Activated CD4-positive, alpha-beta memory T cell treated with anti-CD3 and anti-CD28 coated beads, Interleukin-2, amount 10 ng/mL, durations not matched to agents 7 days and 5 days (primary cell): ENCODE measurements at places on chromosomes 1 and 21. TPM values are rescaled to one million over a fixed set of nuclear protein-coding genes. Genes with fewer than 3 reads are reported as not detected.

DNA sequence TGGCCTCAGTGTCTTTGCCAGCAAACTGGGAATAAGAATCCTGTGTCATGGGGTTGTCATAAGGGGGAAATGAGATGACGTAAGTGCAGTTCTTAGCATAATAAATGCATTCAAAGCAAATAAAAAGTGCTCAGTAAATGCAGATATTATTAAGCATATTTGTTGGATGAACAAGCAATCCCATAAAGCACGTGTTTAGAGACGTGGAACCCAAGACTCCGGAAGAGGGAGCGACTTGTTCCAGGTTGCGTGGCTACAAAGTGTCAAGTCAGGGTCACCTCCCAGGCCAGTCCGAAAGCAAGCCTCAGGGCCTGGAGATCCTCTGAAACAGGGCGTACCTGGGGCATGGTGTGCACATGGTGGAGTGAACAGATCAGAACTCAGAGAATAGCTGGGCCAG is 58.0 kb upstream of the LAPTM5 start:
- no peak for DNase-seq

GRCh38 chr21:44475266-44475845 is 20.0 kb downstream of the LRRC3 start:
- DNase-seq, result no peak

DNA sequence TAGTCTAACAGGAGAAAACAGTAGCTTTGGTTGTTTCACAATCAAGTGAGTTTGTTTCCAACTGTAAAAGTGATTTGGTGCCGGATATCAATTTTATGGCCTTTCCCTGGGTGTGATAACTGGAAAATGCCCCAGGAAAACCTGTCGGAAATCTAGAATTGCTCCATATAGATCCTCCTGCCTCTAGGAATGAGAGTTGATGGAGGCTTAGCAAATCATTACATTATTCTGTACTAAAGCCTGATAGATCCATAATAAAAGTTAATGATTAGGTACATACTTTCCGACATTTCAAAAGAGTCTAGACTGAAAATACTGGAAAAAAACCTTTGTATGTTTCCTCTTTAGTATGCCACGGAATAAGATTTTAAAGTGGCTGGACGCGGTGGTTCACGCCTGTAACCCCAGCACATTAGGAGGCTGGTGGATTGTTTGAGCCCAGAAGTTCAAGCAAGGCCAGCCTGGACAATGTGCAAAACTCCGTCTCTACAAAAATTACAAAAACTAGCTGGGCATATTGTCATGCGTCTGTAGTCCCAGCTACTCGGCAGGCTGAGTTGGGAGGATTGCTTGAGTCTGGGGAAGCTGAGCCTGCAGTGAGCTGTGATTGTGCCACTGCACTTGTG is 70.0 kb upstream of the SLC45A1 start:
- no peak for DNase-seq

- DNase-seq, result no peak
Observed at GRCh38 chr1:84450910-84451309, 28.2 kb upstream of the RPF1 start.

DNA sequence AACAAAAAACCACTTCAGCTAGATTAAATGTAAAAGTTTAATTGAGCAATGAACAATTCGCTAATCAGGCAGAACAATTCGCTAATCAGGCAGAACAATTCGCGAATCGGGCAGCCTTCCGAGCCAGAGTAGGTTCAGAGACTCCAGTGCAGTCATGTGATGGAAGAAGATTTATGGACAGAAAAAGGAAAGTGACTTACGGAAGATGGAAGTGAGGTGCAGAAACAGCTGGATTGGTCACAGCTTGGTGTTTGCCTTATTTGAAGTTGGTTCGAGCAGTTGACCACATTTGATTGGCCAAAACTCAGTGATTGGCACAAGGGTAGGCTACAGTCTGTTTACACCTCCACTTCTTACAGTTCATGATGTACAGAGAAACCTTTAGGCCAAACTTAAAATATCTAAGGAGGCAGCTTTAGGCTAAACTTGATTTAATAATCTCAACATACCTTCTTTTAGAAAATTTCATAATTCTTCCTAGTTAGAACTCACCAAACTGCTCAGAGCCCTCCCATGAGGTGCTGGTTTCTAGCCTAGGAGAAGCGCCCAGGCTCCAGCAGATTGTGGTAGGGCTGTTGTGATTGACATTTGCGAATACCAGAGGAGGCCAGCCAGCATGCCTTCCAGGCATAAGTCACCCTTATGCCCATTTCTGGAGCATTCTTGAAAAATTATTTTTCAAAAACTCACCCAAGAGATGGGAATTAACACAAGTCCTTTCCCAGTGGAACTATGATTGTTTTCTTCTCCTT is 22.8 kb upstream of the KCNC4 start:
- no peak for DNase-seq

- DNase-seq, result no peak
Observed at GRCh38 chr1:25688390-25689119, 72.0 kb downstream of the MAN1C1 start.

DNA sequence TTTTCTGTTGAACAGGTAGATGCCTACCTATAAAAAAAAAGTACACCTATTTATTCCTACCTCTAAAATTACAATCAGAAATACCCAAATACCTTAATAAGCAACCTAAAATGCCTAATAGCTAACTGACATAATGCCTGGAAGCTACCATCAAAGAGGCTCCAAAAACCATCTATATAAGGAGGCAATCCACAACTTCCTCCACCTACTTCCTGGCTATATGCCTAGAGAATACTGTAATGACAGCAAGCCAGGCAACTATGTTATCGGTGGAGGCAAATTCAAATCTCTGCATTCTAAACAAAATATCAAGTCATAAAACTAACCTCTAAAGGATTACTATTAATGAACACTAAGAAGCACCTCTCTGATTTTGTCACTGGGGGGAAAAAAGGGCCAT is 10.1 kb downstream of the ZNF644 start:
- DNase-seq, result no peak

GRCh38 chr1:74534241-74534640 is 21.8 kb upstream of the LRRC53 start:
- no peak for DNase-seq

DNA sequence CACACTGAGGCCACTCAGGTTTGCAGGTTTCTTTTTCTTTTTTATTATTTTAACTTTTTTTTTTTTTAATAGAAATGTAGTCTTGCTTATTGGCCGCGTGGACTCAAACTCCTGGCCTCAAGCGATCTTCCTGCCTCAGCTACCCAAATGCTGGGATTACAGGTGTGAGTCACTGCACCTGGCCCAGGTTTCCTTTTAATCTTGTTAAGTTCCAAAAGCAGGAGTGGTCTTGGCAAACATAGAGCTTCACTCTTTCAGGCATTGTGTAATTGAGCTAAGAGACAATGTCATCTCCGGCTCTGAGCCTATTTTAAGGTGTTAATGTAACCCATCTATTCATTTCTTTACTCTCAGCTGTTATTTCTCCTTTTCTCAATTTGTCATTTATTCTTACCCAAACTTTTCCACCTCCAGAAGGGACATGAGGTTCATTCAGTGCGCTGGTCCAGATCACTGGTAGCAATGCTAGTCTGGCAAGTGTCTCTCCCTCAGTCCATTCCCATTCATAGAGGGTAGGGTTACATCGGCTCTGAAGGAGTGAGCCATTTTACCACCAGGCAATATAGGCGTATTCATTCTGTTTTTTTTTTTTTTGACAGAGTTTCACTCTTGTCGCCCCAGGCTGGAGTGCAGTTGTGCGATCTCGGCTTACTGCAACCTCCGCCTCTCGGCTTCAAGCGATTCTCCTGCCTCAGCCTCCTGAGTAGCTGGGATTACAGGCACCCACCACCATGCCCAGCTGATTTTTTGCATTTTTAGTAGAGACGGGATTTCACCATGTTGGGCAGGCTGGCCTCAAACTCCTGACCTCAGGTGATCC is 11.3 kb upstream of the MFSD2A start:
- no peak for DNase-seq

GRCh38 chr1:227066999-227067398 is 126.9 kb downstream of the COQ8A start:
- no peak for DNase-seq

DNA sequence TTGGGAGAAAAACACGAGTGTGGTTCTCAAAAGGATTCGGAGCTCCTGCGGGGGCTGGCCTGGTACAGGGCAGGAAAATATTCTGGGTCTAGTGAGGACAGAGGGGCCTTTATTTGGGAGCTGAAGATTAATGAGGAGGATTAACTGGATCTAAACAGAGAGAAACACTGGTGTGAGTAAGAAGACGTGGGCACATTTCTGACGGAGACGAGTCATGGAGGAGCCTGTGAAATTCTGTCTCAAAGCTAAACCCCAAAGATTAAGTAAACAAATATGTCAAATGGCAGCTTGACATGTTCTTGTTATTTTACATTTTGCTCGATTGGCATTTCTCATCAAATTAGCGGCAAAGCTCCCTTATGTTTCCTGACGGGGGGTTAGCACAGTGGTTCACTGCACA is 12.8 kb downstream of the PROK1 start:
- DNase-seq, result no peak

GRCh38 chr1:221891708-221892107 is 149.8 kb upstream of the DUSP10 start:
- no peak for DNase-seq

GRCh38 chr1:158020886-158021620 is 27.6 kb downstream of the KIRREL1 start:
- no peak for DNase-seq

- no peak for DNase-seq
Observed at GRCh38 chr21:41726970-41727783, 39.7 kb downstream of the RIPK4 start.

DNA sequence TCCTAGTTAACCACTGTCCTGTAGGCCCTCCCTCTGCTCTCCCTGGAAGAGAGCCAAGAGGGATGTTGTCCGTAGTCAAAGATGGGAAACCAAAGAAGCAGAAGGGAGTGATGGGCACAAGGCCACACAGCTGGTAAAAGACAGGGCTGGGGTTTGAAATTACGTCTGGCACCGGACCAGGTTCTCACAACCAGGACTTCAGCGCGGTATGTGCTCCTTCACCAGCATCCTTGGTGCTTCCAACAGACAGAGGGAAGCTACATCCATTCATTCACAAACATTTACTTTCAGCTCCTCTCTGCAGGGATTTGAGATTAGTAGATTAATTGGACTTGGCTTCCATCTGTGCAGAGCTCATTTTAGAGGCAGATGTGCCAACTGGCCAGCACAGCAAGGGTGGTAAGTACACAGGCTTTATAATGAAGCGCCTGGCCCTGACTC is 191.2 kb downstream of the TRABD2B start:
- DNase-seq, result no peak

DNA sequence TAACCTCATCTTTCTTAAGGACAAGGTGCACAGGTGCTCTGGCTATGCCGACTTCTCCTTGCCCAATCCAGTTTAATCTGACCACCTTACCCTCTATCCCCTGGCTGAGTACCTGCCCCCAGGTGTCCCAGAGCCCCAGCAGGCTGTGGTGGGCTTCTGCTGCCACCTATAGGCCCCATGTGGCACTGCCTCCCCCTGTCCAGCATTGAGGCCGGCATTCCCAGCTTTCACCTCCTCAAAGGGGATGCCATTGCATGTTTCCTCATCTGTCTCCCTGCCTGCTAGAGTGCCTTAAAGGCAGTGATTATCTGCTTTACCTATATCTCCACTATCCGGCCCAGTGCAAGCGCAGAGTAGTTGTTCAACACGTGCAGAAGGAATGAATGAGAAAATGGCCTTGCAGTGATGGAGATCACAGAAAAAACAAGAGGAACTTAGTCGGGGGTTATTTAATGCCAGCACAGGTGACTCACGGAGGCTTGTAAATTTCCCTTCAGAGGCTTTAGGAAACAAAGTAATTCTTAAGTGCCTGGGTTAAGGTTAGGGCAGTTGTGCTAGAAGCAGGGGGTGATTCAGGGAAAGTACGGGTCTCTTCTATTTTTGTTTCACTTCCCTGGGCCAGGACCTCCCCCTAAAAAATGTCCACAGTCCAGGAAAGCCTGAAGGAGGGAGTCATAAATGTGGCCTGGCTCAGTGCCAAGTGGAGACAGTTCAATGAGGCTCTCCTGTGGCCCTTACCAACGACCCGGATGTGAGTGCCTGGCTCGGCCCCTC is 131.8 kb upstream of the NGF start:
- peak; percentile 28 for DNase-seq

GRCh38 chr1:45673956-45674355 is 12.4 kb downstream of the GPBP1L1 start:
- no peak for DNase-seq

- DNase-seq, result peak; percentile 32
Observed at GRCh38 chr21:41899426-41900202, 20.5 kb upstream of the PRDM15 start.

DNA sequence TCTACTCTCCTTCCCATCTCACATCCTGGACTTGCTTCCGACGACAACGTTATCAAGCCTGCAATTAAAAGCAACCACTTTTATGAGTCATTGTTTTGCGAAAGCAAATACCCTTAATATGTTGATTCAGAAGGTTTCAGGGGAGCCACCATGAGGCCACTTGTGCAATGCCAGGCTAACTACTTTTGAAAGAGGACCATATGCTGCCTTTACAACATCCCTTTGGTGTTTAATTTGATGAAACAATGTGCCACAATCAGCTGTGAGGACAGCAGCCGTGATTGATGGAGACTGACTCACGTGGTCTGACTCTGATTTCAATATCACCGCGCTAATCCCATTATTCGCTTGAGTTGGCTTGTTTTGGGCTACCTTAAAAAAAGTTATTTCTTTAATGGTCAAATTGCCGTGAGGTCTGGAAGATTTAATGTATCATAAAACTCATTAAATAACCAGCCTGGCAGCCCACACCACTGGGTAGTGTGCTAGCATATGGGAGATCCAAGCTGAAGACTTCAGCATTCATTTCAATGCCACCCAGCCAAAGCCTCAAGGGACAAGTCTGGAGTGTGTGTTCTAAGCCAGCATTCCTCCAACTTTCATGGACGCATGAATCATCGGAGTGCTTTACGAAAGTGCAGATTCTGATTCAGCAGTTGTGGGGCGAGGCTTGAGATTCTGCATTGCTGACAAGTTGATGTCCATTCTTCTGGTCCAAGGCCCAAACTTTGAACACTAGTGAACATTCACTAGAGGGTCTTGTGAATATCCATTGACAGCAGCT is 73.3 kb upstream of the PAXBP1 start:
- DNase-seq, result no peak

GRCh38 chr1:54273092-54273794 is 73.3 kb downstream of the MRPL37 start:
- no peak for DNase-seq

The MRPS14 gene
- 34.1 TPM for total RNA-seq

The DCDC2B gene
- total RNA-seq, result 0.13 TPM

The ERICH3 gene
- total RNA-seq, result not detected

The IRF6 gene
- total RNA-seq, result 0.25 TPM

The DISC1 gene
- total RNA-seq, result 17.5 TPM

The NOC2L gene
- total RNA-seq, result 58.4 TPM

The PYCR2 gene
- total RNA-seq, result 101 TPM

The SLC5A3 gene
- 26.0 TPM for total RNA-seq

The LY9 gene
- total RNA-seq, result 49.9 TPM
